Tibial nerve (tissue), 4 donors: ENCODE measurements at places on chromosomes 1 and 21.

GRCh38 chr21:40733024-40733397 lies 113.9 kb downstream of the DSCAM start:
- DNase-seq = no peak
- H3K27me3 ChIP-seq = no peaks in the 10 kb centered on the region
- no peaks in the 10 kb centered on the region for H3K4me1 ChIP-seq
- H3K4me3 ChIP-seq = no peak overlapping the region
- H3K36me3 ChIP-seq = no peaks in the 10 kb centered on the region

GRCh38 chr21:39186676-39187075 lies 3.4 kb upstream of the PSMG1 start:
- DNase-seq = no peak
- peaks cover 10% of the 10 kb centered on the region for H3K4me1 ChIP-seq
- H3K4me3 ChIP-seq = no peak overlapping the region
- H3K36me3 ChIP-seq = no peaks in the 10 kb centered on the region
- no peak overlapping the region for H3K27ac ChIP-seq
- H3K27me3 ChIP-seq = no peaks in the 10 kb centered on the region

DNA sequence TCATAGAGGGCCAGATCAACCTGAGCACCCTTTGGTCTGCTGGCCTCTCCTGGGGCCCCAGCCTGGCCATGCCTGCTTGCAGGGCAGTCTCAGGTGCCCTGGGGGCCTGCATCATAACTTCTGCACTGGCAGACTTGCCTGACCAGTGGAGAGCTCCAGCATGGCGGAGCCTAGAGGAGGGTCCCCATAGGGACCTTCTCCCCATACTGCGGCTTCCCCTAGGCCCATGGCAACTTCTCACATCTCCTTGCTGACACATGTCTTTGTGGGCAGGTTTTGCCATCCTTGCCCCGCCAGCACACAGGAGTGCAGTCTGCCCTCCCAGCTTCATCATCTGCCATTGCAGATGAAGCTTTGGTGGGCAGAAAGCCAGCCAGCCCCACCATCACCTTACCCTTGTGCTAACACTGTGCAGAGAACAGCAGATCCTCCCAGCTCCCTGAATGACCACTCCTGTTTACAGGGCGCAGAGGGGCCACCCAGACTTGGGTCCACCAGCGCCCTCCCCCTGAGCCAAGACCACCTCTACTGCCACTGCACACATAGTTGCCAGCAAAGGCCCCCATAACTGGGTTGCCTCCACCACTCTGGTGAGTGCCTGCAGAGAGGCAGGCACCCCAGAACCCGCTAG lies 51.7 kb downstream of the ZP4 start:
- H3K4me1 ChIP-seq = no peaks in the 10 kb centered on the region
- H3K36me3 ChIP-seq = no peaks in the 10 kb centered on the region
- no peaks in the 10 kb centered on the region for H3K27me3 ChIP-seq
- no peak overlapping the region for H3K4me3 ChIP-seq

DNA sequence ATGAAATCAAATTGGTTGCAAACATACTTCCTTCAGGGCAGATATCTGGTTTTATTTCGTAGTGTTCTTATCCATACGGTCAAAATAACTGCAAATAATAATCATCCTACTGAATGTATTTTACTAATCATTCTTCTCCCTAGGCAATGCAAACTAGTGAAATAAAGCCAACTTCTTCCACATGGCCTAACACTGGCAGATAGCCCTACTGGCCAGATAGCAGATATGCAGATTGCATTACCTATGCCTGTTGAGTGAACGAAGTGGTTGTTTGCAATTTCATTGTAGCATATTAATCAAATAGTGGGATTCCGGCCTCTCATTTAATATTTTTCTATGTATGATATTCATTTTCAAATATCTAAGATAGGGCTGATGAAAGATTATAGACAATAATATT lies 116.2 kb downstream of the CENPF start:
- no peaks in the 10 kb centered on the region for H3K36me3 ChIP-seq
- H3K27me3 ChIP-seq = no peaks in the 10 kb centered on the region
- no peak overlapping the region for H3K4me3 ChIP-seq

DNA sequence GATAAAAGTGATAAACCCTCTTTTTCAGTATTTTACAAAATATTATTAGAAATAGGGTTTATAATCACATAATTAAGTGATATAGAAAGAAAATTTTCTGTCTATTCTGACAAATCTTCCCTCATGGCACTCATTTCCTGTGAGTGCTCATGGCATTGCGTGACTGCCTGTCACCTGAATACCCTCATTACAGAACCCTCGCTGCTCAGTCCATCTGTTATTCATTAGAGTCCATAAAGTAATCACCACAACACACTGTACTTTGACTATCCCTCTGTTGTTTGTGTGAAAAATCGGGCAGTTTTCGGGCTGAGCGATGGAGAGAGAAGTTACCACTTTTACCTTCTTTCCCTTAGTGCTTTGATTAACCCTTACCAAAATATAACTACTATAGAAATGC lies 100.4 kb upstream of the BRINP3 start:
- no peak for DNase-seq
- H3K27me3 ChIP-seq = no peaks in the 10 kb centered on the region
- H3K4me3 ChIP-seq = peak overlapping the region; percentile 7
- H3K4me1 ChIP-seq = no peaks in the 10 kb centered on the region
- H3K27ac ChIP-seq = no peak overlapping the region
